Thymus (tissue), 14 donors: ENCODE measurements at places on chromosomes 3 and 15.
A peak's percentile ranks its signal among the peaks of the same experiment; 100 is the strongest.

- DNase-seq, result peak; percentile 10
Observed at GRCh38 chr3:11718637-11719405, 75.1 kb upstream of the VGLL4 start.

- no peak for DNase-seq
Observed at GRCh38 chr3:72102112-72102616, 317.2 kb upstream of the PROK2 start.

DNA sequence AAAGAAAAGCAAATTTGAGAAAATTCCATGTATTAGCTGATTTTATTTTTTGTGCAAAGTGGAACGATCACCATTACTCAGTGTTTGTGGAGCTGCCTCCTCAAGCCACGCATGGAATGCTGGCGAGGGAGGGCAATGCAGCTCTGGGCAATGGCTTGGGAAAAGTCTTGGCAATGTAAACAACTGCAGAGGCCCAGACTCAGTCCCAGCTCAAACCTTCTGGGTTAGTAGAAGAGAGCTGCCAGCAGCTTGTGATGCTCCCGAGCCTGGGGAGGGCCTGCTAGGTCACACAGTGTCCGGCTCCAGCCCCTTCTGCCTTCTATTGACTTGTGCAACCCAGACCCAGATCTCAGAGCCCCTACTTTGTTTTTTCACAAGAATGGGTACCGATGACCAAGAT lies 4.3 kb downstream of the EPHB1 start:
- no peak for DNase-seq

DNA sequence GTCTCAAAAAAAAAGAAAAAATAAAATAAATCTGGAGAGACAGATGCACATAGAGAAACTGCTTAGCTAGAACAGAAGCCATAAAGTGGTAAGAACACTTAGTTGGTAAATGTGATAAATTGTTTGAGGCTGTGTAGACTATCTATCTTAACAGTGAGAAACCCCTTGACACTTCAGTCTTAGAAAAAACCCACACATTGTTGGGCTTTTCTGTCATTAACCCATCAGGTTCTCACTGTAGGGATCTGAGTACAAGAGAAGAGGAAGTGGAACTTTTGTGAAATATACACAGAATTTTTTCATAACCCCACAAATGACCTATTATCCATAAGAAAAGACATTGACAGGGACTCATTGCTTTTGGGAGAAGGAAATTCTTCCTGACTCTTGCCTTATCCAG lies 24.4 kb downstream of the TP63 start:
- DNase-seq, result no peak

GRCh38 chr3:112111785-112112402 lies 21.2 kb downstream of the GCSAM start:
- DNase-seq, result peak; percentile 78
